ENCODE measurements at places on chromosomes 6 and 20. TPM values are rescaled to one million over a fixed set of nuclear protein-coding genes. Genes with fewer than 3 reads are reported as not detected.

DNA sequence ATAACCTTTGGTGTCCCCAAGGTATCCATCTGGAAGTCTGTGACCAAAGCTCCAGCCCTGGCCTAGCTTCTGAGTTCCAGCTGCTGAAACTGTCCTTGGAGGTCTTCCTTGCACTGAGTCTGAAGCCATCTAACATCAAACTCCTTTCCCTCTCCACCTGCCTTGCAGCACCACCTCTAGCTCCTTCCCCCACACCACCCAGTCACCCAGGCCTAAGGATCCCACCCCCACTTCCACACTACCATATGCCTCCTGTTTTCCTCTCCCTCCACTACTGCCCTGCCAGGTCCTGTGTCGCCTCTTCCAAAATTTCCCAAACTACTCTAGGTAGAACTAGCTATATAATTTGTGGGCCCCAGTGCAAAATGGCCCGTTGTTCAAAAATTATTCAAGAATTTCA lies 10.8 kb upstream of the MATN4 start:
- no peak overlapping the region for H3K27ac ChIP-seq
- no peaks in the 10 kb centered on the region for H3K36me3 ChIP-seq
- DNase-seq: no peak
- H3K4me1 ChIP-seq: peaks cover 5% of the 10 kb centered on the region
- peaks cover 34% of the 10 kb centered on the region for H3K27me3 ChIP-seq
- no peak overlapping the region for H3K4me3 ChIP-seq

GRCh38 chr6:131024565-131024964 lies 38.5 kb downstream of the EPB41L2 start:
- DNase-seq: no peak
- no peak overlapping the region for H3K4me3 ChIP-seq
- no peak overlapping the region for H3K27ac ChIP-seq
- no peaks in the 10 kb centered on the region for H3K36me3 ChIP-seq

GRCh38 chr20:2955257-2955970 lies 82.1 kb downstream of the PTPRA start:
- no peak for DNase-seq
- no peaks in the 10 kb centered on the region for H3K27me3 ChIP-seq
- H3K27ac ChIP-seq: no peak overlapping the region
- H3K4me3 ChIP-seq: no peak overlapping the region

DNA sequence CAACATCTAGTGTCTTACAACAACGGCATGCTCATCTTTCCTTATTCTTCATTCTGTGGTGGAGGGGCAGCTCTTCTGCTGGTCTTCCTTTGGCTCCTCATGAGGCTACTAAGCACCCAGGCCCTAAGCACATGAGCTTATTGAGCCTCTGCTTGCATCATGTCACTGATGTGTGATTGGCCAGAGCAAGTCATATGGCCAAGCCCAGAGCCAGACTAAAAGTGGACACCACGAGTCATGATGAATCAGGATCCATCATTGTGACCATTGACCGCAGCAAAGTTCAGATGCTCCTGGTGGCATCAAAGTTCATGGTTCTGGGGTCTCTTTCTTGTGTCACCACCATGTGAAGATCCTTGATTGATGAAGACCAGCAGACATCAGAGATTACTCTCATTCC lies 192.0 kb upstream of the FOXA2 start:
- H3K4me3 ChIP-seq: no peak overlapping the region
- no peak overlapping the region for H3K27ac ChIP-seq
- no peaks in the 10 kb centered on the region for H3K4me1 ChIP-seq

DNA sequence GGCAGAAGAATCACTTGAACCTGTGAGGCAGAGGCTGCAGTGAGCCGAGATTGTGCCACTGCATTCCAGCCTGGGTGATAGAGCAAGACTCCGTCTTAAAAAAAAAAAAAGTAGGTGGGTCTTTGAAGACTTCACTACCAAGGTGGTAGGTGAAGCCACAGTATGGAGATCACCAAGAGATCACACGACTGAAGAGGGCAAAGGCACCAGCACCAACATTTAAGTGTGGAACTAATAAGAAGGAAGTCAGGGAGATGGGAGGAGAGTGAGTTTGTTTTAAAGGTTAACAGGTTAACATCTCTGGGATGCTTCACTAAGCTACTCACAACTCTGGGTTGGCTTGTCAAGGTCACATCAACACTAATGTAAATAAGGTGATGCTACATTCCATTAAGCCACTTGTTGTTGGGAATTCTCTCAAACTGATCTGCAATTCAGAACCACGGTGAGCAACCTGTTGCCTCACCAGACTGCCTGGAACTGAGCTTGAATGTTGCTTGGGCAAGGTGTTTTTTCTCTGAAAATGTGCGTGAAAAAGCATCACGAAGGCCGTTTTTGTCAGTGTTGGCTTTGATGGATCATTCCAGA lies 48.7 kb downstream of the KCTD20 start:
- H3K27ac ChIP-seq: no peak overlapping the region
- DNase-seq: no peak
- no peak overlapping the region for H3K4me3 ChIP-seq
- H3K36me3 ChIP-seq: peaks cover 16% of the 10 kb centered on the region
- no peaks in the 10 kb centered on the region for H3K4me1 ChIP-seq

Gene FKBP1C
- not detected for total RNA-seq

Gene HAO1
- total RNA-seq: not detected

Measured in sigmoid colon (tissue), 7 donors.